Stimulated activated CD4-positive, alpha-beta T cell treated with anti-CD3 and anti-CD28 coated beads, TNF-alpha, amount 100 ng/mL, for 24 hours (primary cell): ENCODE measurements at places on chromosomes 12 and 14.

- DNase-seq: no peak
These were observed 45.5 kb upstream of the SELPLG start for GRCh38 chr12:108679106-108679681.

- no peak for DNase-seq
These were observed 24.1 kb downstream of the NUP37 start for GRCh38 chr12:102095677-102096263.

DNA sequence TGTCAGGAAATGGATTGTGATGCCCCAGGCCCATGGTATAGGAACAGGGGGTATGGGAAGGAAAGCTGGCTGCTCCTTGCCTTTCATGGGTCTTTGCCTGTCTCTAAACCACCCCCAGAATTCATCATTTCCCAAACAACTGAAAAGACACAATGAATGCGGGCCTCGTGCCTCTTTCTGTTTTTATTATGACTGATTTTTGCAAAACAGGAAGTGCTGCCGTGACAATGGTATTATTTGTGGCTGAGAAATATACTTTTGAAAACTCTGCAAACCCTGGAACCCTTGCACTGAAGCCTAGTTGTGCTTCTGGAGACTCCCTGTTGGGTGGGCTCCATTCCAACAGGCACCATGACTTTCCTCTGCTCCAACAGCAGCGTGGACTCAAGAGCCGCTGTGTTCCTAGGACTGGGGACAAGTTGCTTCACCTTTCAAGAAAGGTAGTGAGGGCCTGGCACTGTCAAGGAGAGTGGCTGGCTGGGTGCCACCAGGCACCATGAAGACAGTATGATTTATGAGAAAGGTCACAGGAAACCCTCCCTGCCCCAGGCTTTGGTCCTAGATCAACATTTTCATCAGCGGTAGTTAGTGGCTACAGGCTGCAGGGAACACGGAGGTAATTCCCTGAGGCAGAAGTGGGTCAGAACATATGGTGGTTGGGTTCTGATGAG is 4.8 kb upstream of the DGLUCY start:
- no peak for DNase-seq

DNA sequence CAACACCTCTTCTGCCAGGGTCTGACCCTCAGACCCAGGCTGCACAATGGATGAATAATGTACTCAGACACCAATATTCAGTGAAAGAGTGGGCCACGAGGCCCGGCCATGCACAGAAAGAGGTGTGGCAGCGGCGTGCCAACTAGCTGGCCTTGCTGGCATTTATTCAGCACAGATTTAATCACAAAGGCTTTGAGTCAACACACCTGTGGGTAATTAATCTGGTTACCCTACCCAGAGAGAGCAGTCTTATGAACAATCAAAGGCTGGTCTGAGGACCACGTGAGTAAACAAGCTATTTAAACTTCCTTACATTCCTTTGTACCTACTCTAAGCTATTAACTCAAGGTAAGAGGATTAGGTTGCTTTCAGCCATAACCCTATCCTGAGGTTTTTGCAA is 324.8 kb downstream of the C12orf50 start:
- no peak for DNase-seq

- DNase-seq: no peak
These were observed 147.5 kb downstream of the KCNH5 start for GRCh38 chr14:62897771-62898170.

DNA sequence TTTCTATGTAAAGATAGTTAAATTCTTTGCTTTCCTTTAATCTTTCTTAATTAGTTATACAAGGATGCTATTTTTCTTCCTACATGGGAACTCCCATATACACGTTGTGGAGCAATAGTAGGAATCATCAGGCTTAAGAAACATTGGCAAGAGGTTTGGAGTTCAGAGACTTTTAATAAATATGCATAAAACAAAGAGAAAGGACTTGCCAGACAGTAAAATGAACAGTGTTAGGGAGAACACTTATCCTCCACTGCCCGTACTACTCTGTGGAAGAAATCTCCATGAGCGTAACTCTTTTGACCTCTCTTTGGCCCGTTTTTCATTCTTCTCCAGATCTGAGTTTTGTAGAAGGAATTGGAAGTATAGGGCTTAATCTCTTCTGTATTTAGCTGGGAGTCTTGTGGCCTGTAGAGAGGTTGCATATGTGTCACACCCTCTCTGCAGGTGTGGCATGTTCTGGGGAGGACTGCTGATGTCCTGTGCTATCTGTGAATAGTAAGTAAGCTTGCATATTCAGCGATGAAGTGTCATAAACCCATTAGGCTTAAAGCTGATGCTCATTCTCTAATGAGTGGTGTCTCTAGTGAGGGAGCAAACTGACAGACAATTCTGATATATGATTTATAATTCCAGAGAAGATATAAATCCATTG is 455.4 kb upstream of the FAR2 start:
- no peak for DNase-seq
